ENCODE measurements at places on chromosomes 1 and 21.

DNA sequence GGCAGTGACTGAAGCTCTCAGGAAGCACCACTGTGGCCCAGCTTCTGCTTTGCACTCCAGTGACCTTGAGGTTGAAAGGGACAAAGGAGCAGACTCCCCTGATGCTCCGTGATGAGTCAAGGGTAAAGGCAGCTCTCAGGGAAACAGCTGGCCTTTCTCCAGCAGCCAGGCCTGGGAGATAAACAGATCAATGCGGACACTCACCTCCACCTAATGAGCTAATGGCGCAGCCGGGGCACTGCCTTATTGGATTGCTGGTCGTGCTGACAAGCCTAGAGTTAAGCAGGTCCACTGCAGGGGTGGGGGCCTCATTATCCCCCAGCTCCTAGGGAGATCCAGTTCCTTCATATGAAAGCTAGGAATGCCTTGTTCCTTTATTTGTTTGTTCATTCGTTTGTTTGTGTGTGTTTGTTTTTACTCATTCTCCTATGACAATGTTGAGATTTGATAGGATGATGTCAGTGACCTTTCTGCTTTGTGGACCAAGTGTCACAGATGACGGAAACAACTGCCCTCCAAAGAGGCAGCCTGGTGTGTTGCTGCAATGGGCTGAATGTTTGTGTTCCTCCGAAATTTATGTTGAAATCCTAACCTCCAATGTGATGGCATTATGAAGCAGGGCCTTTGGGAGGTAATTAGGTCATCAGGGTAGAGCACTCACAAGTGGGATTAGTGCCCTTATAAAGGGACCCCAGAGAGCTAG, 141.4 kb upstream of the BEND5 start:
- no peak for DNase-seq

DNA sequence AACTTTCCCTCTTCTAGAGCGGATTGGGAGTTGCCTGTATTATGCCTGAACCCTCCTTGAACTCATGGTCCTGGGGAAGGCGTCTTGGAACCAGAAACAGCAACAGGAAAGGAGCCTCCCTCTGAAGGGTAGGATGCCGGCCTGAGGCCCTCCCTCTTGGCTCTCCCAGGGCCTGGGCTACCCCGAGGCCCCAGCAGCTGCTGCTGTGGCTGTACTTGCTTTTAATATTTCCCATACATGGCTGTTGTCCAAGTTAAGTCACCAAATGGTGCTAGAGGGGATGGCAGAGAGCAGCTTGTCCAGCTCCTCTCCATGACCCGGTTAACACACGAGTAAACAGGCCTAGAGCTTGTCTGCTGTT, 10.5 kb downstream of the CHRNB2 start:
- DNase-seq, result no peak

DNA sequence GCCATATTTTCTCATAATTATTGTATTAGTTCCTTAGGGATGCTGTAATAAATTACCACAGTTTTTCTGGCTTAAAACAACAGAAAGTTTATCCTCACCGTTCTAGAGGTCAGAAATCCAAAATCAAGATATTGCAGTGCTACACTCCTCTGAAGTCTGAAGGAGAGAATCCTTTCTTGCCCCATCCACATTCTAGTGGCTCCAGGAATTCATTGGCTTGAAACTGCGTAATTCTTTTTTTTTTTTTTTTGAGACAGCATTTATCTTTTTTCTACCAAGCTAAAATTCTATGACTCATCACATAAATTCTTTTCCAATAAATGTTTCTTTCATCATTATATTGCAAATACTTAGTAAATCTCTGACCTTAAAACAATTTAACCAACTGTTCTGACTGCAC, 451.0 kb upstream of the RGS18 start:
- DNase-seq, result no peak

DNA sequence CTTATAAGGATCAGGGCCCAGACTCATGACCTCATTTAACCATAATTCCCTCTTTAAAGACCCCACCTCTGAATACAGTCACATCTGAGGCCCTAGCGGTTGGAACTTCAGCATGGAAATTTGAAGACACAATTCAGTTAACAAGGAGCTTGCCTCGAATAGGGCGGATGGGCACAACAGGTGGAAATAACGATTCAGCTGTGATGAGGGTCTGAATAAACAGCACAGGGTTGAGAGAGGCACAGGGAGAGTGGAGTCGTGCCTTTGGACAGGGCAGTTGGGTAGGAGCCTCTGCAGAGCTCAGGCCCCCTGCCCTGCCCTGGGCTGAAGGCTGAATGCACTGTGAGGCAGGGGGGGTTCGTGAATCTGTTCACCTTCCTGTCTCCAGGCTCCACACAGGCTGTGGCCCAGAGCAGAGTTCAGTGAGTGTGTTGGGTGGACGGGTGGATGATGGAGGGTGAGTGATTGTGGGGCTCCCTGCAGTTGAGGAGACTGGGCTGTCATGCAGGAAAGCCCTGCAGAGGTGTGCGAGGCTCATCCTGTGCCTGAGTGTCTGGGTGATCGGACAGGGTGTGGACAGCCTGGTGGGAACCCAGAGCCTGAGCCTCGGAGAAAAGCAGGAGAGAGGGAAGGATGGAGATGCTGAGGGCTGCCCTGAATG, 243.1 kb downstream of the FOXD2 start:
- no peak for DNase-seq

DNA sequence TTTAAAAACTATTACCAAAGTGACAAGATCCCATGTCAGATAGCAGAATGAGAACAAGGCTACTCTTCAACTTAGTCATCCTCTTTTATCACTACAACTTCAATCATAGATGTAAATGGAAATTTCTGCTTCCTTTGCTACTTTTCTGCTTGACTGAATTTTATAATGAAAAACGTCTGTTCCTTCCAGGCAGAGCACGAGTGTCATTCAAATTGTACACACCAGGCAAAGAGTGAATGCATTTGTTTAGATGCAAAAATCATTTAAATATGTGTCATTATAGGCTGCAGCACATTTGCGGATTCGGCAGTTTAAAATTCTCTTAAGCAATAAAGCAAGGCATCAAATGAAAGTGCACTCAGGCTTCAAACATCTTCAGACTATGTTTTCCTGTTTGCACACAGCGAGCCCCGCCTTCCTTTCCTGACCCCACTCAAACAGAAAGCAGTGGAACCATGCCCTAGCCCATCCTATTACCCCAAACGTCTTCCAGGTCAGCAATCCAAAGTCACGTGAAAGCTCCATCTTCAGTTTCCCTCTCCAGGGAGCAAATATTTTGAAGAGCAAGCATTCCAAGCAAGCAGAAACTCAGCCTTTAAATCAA, 99.6 kb downstream of the APP start:
- no peak for DNase-seq

DNA sequence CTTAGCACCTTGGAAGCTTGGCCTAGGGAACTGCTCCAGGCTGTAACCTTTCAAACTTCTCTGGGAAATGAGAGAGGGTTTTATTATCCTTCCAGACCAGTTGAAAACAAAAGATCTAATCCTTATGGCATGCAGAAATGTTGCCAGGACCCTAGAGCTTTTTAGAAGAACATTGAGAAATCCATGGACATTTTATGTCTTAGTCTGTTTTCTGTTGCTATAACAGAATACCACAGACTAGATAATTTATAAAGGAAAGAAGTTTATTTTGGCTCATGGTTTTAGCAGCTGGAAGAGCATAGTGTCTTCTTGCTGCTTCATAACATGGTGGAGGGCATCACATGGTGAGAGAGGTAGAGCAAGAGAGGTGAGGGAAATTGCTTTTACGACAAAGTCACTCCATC, 25.8 kb downstream of the OSBPL9 start:
- no peak for DNase-seq

DNA sequence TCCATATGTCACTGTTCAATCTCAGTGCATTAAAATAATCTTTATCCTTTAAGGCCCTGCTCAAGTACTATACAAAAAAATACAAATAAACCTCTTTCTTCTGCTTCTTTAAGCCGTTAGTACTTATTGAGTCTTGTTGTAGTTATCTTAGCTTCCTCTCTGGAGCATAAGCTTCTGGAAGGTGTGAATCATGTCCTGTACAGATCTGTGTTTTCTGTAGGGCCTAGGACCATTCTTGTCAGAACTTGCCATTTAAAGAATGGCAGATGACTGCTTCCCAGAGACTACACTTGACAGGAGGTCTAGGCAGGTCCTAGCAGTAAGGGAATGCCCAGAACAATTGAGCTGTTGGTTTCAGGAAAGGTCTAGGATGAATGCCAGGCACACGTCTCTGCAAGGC, 12.9 kb downstream of the NEK7 start:
- no peak for DNase-seq

GRCh38 chr1:243923292-243924171, 73.5 kb upstream of the AKT3 start:
- no peak for DNase-seq

DNA sequence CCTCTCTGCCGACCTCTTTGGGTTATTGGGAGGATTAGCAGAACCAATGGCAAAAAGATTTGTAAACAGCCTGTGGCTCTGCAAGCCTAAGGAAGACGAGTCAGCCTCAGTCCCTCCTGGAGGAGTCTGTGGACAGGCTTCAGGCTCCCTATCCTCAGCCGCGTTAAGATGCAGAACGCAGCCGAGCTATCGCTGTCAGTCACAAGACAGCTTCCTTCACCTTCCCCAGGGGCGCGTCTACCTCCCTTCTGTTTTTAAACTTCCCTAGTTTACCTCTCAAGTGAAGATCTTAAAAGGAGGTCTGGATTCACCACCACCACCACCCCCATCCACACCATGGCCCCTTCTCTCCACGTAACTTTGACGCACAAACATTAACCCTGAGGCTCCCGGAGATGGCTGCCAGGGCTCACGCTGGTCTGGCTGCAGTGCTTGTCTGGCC, 738 bp downstream of the CAMK1G start:
- DNase-seq, result no peak

GRCh38 chr1:54850069-54850730, 36.8 kb downstream of the DHCR24 start:
- DNase-seq, result no peak

DNA sequence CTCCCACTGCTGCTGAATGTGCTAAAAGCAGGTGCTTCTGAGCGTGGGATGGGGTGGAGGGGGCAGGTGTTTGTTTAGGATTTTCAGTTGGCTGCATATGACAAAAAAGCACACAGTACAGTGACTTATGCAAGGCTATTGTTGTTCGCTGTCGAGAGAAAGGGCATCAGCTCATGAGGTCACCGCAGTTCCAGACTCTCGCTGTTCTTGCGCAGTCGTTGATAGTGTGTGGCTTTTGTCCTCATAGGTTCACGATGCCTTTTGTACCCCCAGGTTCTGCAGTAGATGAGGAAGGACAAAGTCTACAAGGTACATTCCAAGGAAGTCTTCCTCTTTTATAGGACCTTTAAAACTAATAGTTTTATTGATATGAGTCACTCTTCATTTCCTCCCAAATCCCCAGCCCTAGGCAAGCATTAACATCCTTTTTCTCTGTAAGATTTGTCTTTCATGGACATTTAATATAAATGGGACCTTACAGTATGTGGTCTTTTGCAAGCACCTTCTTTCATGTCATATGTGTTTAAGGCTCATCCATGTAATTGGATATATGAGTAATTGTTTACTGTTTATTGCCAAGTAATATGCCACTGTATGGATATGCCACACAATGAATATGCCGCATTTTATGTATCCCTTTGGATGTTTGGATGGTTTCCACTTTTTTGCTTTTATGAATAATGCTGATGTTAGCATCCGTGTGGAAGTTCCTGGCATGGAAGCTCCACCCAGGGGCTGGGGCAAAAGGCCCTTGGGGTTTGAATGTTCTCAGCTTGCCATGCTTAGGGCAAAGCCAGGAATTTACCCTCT, 14.5 kb upstream of the NLRP3 start:
- no peak for DNase-seq

- DNase-seq, result no peak
Observed at GRCh38 chr1:2206813-2207487, 12.4 kb upstream of the FAAP20 start.

GRCh38 chr1:174051956-174052355, 29.8 kb upstream of the RC3H1 start:
- DNase-seq, result peak; percentile 7

DNA sequence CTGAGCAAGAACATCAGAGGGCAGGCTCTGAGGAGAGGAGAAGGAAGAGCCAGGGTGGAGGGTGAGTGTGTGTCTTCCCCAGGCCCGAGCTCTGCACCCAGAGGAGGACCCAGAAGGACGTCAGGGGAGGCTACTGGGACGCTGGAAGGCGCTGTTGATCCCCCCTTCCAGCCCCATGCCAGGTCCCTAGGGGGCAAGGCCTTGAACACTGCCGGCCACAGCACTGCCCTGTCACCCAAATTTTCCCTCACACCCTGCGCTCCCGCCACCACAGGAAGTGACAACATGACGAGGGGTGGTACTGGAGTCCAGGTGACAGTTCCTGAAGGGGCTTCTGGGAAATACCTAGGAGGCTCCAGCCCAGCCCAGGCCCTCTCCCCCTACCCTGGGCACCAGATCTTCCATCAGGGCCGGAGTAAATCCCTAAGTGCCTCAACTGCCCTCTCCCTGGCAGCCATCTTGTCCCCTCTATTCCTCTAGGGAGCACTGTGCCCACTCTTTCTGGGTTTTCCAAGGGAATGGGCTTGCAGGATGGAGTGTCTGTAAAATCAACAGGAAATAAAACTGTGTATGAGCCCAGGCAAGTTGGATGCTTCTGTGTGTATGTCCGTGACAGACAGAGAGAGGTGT, 17.1 kb downstream of the BCAN start:
- DNase-seq, result no peak

- DNase-seq, result no peak
Observed at GRCh38 chr1:111361761-111362160, 65.8 kb downstream of the OVGP1 start.

- no peak for DNase-seq
Observed at GRCh38 chr1:2446394-2446793, 29.7 kb upstream of the PLCH2 start.

DNA sequence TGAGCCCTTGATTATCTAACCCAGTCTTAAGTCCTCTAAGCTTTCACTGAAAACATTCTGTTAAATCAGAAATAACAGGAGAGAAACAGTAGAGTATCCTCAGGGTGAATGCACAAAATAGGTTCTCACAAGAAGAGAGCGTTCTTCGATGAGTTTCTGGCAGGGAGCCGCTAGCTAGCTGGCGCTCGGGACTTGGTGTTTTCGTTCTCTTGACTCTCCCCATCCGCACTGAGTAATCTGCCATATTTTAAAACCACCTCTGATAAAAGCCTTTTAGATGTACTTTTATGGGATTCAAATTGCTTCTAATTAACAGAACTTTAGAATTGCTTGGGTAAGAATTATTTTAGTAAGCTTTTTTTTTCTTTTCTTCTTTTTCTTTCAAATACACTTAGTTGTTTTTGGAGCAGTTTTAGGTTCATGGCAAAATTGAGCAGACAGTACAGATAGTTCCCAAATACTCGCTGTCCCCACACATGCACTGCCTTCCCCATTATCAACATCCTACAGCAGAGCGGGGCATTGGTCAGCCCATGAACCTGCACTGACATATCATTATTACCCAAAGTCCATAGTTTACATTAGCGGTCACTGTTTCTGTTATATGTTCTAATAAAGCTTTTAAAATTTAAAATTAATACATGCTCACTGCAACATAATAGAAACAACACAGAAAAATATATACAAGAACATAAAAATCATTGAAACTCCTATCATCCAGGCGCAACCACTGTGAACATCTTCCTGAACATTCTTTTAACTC, 35.4 kb downstream of the PRDM2 start:
- no peak for DNase-seq

- no peak for DNase-seq
Observed at GRCh38 chr1:40224040-40224439, 23.7 kb upstream of the TMCO2 start.
